Mucosa of descending colon (tissue), 3 donors: ENCODE measurements at places on chromosomes 3 and 15.

DNA sequence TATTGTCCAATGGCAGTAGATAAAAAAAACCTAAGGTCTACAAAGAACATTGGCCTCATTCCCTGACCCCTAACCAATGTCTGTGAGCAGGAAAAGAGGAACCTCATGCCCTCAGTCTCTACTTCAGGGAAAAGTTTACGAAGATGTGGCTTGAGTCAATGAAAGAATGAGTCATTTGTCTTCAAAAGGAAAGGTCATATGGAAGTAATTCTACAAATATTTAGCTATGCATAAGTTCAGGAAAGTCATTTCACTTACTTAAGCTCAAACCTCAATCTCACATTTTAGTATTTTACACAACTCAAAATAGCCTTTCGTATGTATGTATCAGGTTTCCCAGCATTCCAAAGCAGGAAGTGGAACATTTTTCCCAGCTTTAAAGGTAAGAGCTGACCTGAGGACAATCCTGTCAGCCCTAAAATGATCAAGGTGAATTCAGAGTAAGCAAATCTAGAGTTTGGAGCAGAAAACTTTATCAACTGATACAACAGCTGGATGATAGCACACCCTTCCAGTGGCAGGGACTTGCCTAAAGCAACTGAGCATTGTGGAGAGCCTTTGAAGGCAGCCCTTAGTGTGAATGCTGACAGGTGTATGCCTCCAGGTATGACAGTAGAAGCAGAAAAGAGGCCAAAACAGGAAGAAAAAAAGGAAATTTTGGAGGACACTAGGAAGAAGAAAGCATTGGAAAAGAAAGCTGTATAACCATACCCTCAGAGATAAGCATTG lies 53.9 kb upstream of the ACKR4 start:
- no peak for DNase-seq

DNA sequence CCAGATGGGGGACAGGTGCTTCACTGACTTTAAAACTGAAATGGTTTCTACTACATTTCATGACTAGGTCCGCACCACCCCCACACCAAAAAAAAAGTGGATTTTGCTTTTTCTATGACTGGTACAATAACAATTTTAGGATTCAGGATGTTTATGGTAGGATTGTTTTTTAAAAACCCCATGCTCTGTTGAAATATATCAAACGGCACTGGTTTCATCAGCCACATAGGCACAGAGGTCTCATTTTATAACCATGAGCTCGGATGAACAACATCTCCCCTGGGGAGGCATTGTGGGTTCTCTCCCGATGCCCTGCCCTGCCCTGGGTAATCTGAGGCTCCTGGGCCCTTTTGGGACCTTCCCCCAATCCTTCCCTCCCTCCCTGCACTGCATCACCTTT lies 202.7 kb upstream of the KBTBD8 start:
- DNase-seq, result no peak

- no peak for DNase-seq
Observed at GRCh38 chr3:186917512-186918312, 12.6 kb upstream of the ST6GAL1 start.

DNA sequence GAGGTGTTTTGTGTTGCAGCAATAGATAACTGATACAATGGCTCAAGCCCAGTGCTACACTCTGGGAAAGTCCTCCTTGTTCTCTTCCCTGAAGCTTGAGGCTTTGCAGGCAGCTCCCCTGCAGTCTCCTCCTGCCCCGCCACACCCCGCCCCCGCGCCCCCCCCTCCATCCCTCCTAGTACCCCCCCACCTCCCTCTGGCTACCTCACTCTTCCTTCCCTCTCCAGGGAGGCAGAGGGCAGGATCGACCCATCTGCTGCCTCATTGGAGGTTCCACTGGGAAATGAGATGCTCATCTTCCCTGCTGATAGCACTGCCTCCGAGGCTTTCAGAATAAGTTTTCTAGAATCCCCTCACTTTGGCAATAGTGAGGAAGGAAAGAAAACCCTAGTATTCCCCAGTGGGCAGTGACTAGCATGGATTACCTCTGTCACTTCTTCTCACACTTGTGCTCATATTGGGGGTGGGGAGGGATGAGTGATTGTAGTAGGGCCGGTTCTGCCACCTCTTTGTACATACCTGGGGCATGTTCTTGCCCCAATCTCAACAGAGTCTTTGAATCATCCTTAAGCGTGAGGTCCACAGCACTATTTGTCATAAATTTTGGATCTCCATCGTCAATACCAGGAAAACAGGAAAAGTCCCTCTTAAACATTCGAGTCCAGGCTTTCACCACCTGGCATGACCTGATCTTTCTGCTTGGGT lies 16.3 kb upstream of the RAB7A start:
- no peak for DNase-seq

DNA sequence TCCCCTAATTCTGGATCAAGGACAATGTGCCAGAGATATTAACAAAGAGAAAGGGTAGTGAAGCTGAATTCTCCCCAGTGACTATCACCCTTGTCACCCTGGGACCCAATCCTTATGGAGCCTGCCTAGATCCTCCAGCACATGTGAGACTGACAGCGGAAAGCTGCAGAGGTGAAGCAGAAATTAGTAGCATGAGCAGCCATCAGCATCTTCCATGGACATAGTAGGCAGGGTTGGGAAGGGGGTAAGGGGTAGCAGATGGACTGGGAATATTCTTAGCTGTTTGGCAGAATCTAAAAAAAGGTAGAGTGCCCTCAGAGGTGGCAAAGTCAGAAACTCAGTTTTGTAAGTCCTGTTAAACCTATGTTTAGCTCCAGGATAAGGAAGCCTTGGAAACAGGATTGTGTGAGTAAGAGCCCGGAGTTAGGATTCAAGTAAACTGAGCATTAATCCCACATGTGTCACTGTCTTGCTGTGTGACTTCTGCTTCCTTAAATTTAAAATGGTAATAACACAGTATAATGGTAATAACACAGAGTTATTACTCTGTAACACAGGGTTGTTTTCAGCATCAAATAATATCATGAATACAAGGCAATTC lies 14.5 kb downstream of the GOLIM4 start:
- DNase-seq, result no peak

DNA sequence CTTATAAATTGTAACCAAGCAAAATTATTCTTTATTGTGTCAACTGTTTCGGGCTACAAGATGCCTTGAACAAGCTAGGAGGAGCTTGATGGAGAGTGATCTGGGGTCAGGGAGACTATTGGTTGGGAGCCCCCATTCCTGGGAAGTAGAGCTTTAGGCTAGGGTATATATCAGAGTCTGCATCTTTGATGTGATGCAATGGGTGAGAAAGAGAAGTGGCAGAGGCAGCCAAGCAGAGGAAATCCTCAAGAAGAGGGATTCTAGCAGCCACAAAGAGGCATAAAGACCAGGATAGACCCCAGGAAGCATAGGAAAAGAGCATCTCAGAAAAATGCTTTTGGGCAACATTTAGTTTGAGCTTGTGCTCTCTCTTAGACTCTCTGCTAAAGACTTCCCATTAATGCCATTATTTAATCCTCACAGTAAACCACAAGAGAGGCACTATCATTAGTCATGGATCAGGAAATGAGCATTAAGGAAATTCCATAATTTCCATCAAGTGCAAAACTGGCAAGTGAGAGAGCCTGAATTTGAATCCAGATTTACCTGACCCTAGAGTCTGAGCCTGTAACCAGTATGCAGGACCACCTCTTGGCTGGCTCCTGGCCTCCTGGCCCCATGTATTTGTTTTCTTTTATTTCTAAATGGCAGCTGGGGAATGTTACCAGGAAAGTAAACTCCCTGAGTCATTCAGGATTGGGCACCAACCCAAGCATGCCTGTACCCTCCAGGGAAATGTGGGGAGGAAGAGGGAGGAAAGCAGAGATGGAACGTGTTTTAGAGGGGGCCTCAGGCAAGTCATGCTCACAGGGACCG lies 118.7 kb downstream of the RPL22L1 start:
- DNase-seq, result no peak
